ENCODE measurements at places on chromosomes 5 and 9.

DNA sequence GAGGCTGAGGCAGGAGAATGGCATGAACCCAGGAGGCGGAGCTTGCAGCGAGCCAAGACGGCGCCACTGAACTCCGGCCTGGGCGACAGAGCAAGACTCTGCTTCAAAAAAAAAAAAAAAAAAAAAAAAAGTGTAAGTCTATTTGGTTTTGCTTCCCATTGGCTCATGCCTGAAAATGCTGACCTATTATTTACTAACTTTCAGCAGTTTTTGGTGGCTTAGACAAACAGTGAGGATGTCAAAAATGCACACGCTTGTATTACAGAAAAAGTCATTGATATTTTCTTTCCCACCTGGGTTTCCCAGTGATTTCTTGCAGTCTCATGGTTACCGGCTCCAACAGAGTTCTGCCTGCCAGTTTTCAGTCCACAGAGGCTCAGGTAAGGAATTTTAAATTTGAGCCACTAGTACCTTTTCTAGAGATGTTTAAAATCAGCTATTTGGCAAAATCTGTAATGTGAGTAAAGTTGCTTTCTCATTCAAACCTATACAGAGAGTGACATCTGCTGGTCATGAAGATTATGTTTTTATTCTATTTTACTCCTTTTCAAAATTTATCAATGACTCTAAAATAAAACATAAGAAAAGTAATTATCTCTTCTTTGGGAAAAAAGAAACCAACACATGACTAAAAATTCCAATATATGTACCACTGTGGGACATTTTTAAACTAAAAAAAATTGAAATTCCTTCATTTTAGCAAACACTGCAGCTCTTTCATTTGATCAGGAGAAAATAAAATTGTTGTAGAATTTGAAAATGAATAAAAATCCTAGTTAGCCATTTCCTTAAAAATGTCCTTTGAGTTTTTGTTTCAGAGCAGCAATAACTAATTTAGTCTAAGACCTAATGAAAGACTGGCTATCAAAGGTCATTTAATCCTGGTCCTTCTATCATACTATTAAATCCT is 8.8 kb downstream of the FAM200C start:
- DNase-seq = no peak

- no peak for DNase-seq
Measured at GRCh38 chr5:42951293-42951840, 88.8 kb downstream of the ANXA2R start.

- DNase-seq = no peak
Measured at GRCh38 chr5:111863801-111864200, 106.8 kb upstream of the NREP start.

DNA sequence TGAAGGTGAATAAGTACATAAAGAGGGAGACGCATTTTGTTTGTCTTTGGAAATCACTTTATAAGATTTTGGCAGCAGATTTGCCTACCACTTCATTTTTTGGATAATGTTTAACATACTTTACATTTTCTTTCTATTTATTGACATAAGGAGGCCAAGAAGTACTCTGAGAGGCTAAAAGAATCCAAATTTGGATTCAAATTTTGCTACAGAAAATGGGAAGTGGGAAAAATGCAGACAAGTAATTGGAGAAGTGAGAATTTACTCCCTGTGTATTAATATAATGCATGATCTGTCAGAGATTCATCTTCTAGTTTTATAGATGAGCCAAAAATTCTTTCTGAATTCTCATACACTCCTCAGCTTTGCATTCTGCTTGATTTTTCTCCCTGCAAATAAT is 411.2 kb upstream of the CTNND2 start:
- DNase-seq = no peak

DNA sequence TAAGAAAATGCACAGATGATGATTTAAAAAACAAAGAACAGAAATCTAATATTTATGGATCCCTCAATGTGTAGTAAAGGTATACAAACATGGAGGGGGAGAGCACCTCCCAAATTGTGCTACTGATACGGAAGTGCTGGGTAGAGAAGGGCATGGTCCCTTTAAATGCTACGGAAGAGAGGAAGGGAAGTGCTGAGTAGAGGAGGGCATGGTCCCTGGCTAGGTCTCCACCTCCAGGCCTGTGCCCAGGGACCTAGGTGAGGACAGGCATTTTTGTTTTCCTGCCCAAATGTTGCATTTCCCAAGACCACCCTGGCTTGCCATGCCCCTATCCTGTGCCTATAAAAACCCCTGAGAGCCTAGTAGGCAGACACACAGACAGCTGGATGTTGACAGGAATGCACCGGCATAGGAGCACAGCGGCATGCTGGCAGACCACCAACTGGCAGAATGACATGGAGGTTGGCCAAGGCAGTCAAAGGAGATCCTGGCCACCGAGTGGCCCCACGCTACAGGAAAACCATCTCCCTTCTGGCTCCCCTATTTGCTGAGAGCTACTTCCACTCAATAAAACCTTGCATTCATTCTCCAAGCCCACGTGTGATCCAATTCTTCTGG is 62.1 kb upstream of the SPDL1 start:
- no peak for DNase-seq

DNA sequence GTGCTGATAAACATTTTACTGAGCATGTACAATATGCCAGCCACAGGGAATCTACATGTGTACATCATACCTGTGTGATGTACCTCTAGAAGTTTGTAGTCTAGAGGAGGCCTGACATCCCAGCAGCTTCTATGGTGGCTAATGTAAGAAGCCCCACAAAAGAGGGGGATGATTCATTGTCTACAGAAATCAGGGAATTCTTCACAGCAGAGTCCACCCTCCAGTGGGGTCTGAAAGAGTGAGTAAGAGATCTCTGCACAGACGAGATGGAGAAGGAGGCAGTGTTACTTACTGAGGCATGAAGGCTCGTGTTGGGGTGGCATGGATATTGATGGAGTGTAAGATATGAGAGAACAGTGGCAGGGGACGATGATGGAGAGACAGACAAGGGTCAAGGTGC is 103.0 kb downstream of the NTRK2 start:
- no peak for DNase-seq

- DNase-seq = no peak
Measured at GRCh38 chr5:2047341-2047927, 164.7 kb upstream of the IRX4 start.

DNA sequence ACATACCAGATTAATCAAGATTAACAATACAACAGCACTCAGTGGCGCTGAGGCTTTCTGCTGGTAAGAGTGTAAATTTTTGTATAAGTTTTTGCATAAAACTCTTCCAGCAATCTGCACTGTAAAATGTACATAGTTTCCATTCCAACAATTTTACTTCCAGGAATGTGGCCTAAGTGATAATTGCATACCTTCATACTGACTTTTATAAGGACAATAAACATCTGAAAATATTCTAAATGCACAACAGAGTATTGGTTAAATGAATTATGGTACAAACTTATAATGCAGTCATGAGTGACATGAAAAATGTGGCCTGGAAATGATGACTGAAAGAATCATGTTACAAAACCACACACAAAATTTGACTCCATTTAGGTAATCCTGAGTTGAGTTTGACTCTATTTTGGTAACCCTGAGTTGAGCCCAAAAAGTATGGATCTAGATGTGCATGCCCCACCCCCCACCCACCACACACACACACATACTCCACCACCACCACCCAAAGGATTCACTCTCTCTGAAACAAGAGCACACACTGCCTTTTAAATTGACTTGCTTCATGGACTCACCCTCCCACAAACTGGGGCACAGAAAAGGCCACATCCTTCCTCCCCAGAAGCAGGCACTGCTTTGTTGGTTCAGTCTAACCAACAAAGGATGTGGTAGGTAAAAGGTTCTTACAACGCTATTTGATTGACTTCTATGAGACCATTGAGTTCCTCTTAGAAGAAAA is 137.6 kb downstream of the SUSD1 start:
- no peak for DNase-seq

DNA sequence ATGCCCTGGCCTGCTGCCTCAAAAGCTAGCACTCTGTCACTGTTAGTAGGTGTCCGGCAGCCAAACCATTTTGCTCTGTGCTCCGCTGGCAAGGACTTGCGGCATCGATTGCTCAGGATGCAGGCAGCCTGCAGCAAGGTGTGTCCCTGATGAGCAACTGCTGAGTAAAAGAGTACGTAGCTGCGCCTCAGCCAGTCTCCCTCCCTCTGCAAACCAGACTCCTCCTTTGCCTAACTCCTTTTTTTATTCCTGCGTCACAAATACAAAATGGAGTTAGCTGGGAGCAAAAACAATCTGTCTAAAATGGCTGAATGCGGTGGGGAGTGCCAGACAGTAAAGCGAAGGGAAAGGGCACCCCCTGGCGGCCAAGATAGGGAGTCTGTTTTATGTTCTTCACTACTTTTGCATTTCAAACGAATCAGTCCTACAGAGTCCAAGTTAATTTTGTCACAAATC is 61.1 kb downstream of the DIAPH1 start:
- DNase-seq = peak; percentile 89

DNA sequence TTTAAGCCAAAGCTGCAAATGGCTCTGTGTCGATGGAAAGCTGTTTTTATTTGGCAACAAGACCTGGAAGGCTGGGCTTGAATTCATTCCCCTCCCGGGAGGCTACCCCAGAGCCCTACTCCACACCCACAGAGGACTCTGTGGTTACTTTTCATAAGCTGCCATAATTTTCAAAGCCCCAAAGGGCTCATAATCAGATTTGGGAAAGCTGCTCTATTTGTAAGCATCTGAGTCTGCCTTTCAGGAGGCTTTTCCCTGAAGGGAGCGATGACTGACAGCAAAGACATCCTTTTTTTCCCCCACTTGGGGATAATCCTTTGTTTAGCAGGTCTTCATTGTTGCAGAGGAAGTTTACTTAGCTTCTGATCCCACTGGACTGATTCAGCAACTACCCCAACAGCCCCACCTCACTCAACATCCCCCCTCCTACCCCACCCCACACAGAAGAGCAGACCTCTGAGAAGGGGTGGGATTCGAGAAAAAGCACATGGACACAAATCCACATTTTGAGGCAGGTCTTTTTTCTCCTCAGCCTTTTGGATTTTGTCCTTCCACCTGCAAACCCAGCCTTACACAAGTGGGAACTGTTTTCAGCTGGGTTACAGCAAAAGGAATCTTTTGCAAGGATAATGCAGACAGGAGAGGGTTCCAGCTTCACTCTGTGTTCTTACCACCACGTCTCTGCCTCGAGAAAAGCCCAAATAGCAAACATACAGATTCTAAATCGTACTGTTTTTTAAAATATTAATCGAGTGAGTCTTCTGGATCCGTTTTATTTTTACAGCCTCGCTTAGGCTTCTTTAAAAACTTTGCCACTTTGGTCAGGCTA is 244.4 kb upstream of the TUT7 start:
- DNase-seq = no peak

DNA sequence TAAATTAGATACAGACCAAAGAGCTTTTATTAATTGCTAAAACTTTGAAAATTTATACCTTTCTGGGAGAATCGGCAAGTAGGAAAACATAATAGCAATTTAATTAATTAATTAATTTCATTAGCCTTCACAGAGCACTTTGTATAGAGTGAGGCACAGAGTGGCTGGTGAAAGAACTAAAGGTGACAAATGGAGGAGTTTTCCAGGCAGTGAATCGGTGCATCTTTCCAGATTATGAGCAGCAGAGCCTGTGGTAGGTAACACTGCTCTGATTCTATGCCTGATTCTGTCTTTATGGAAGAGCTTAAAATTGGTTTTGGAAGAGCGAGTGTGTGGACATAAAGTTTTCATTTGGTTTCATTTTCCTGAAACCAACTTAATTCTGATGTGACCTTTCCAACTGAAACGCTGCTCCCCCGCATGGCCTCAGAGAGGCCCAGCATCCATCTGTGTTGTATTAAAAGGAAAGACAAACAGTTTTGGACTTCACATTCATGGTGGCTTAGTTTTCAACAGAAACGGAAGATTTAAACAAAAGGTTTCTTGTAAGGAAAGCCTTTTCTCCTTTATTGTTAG is 188.9 kb upstream of the RPS23 start:
- DNase-seq = peak; percentile 19

DNA sequence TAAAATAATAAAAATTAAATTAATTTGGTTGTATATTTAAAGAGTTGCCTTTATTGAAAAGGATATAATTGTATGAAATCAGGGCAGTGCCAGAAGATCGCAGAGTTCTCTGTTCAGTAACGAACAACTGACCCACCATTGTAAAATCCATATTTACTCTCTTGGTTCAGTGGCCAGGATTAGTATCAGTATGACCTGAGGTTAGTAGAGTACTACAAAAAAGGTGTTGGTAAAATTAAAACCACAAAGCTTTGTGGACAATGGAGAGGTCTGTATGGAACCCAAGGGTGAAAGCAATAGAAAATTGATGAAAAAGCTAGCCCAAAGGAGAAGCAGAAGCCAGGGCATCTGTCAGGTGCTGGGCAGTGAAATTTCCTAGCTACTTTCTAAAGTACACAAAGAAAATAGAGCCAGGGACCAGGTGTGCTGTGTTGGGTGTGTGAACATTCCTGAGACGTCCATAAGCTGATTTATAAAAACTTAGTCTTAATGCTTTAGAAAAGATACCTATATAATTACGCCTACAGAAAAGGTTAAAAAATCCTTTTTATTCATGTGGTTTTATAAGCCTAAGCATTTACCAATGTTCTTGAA is 159.5 kb downstream of the AOPEP start:
- DNase-seq = no peak

- DNase-seq = peak; percentile 25
Measured at GRCh38 chr5:133364936-133365707, 247.2 kb downstream of the FSTL4 start.

DNA sequence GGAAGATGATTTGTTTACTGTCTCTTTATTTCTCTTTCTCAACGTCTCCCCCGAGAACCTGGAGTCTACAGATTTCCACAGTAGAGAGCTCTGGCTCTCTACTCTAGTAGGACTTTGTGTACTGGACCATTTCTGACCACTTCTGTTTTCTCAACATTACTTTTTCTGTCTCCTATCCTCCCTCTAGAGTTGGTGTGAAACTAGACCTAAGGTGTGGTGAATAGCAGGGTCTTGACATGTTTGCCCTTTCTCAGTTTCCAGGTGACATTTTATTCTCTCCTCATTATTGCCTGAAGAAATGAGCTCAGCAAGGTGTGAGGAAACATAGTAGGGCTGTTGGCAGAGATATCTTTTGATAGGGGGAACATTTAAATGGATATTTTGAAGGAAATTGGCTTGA is 62.1 kb upstream of the IL6ST start:
- DNase-seq = no peak

DNA sequence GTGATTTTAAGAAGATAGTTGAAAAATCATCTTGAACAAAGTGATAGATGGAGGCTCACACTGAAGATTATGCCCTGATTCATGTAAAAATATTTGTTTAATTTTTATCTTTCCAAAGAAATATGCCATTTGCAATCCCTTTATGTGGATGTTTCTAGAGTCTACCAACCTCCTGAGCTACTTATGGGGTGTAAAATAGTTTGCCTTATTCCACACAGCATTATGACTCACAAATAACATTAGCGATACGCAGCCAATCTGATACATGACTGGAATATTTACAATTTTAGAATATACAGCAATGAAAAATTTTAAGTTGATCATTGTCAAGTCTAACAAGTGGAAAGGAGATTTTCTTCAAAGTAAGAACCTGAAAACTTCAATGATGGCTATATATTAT is 327.5 kb downstream of the EDIL3 start:
- no peak for DNase-seq

- DNase-seq = no peak
Measured at GRCh38 chr5:80141681-80142080, 106.5 kb downstream of the THBS4 start.

GRCh38 chr9:76876098-76876497 is 29.8 kb downstream of the PRUNE2 start:
- DNase-seq = no peak

- DNase-seq = no peak
Measured at GRCh38 chr9:98995059-98995671, 51.5 kb downstream of the COL15A1 start.
